ENCODE measurements at places on chromosomes 7 and 10.

GRCh38 chr10:43940898-43941837 lies 292.5 kb upstream of the ZNF32 start:
- DNase-seq, result no peak

DNA sequence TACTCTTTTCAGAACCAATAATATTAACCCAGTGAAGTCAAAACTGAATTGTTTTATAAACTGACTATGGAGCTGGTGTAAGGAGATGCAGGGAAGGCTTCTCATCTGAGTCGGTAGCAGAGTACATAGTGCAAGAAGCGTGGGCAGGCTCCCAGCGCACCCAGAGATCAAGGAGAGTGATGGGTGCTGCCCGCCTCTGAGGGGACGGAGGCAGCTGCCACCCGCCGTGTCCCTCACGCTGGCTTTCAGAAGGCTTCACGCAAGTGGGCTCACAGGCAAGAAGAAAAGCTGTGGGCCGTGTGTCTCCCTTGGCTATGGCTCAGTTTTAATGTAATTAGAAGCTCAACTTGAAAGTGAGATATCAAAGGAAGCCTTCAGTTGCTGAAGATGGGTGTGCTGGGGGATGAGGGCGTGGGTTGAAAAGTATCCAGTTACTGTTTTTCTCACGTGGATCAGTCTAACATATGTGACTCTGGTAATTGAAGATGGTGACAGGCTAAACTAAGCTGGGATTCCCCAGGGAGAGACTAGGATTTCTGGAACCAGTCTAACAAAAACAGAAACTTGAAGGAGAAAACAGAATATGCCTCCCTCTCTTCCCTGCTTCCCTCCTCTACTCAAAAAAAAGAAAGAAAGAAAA lies 159.9 kb downstream of the MGMT start:
- DNase-seq, result no peak

- DNase-seq, result no peak
Measured at GRCh38 chr10:17649836-17650235, 5.9 kb downstream of the STAM start.

- no peak for DNase-seq
Measured at GRCh38 chr7:130958846-130959245, 224.8 kb upstream of the KLF14 start.

DNA sequence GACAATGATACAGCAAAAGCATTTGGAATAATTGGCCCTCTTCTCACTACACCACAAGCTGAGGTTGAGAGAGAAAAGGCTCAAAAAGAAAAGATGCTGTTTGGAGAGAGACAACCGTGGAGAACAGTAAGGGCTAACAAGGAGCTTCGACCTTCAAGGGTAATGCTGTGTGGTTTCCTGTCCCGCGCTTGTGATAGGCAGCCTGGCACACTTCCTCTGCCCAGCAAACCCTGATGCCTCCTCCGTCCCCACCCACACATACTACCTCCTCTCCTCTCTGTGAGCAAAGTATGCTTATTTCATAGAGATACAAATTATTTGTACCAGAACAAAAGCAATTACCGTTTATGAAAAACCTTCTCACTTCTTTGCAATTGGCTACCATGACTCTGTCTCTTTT lies 755.4 kb downstream of the KCNMA1 start:
- no peak for DNase-seq

DNA sequence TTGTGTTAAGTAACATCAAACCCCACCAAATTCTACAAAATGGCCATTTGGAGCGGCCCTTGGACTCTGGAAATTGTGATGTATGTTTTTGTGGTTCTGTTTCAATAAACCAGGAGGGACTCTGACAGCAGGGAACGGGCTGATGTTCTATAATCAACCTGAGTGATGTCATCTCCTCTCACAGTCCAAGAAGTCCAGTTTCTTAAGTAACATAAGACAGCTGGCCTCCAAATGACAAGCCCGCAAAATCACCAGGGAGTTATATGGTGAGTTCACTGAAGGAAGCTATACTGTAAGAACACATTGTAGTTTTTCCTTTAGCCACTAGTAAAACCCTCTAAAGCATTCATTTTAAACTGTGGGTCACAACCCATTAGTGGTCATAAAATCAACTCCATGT lies 34.0 kb downstream of the GOT1 start:
- no peak for DNase-seq

DNA sequence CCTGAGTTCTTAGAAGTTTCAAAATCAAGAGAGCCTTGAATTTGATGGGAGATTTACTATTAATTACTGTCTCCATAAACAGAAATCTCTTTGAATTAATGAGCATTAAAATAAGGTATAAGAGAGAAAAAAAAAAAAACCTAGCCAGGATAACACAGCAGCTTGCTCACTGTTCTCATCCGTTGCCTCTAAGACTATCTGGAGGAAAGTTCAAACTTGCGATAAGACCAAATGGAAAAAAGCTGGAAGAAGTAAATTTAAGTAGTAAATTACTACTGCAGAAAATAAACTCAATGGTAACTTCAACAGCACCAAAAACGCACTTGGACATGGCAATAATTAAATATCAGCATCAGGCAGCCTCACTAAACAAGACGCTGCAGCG lies 36.7 kb downstream of the GNA12 start:
- no peak for DNase-seq

DNA sequence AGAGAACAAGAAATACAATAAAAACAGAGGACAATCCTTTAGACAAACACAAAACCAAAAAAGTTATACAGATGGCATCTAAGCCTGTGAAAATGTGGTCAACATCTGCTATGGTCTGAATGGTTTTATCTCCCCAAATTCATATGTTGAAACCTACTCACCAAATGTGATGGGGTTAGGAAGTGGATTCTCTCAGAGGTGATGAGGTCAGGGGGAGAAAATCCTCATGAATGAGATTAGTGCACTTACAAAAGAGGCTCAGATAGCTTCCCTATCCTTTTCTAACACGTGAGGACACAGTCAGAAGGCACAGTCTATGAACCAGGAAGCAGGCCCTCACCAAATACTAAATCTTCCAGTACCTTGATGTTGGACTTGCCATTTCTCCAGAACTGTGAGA lies 147.8 kb upstream of the GPR22 start:
- no peak for DNase-seq

GRCh38 chr10:20620981-20621380 lies 276.1 kb downstream of the NEBL start:
- no peak for DNase-seq

- no peak for DNase-seq
Measured at GRCh38 chr7:33706771-33707200, 198.6 kb upstream of the BMPER start.

GRCh38 chr10:69446650-69447151 lies 4.6 kb upstream of the TSPAN15 start:
- DNase-seq, result no peak

- no peak for DNase-seq
Measured at GRCh38 chr7:36879021-36879420, 154.7 kb upstream of the AOAH start.

DNA sequence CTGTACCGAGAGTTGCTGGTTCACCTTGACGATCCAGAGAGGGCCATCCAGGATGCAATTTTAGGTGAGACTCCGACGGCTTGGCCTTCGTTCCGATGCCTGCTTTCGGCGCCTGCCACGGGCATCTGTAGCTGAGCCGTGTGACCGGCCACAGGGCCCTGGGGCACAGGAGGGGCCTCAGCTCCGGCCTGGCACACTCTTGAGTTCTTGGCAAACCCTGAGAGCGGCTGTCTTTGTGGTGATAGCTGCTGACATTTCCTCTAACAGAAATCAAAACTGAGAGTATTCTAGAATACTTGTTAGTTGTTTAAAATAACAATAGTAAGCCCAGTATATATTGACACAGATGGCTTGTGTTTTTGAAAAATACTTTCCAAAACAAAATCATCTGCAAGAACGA lies 52.2 kb upstream of the SUN1 start:
- no peak for DNase-seq

DNA sequence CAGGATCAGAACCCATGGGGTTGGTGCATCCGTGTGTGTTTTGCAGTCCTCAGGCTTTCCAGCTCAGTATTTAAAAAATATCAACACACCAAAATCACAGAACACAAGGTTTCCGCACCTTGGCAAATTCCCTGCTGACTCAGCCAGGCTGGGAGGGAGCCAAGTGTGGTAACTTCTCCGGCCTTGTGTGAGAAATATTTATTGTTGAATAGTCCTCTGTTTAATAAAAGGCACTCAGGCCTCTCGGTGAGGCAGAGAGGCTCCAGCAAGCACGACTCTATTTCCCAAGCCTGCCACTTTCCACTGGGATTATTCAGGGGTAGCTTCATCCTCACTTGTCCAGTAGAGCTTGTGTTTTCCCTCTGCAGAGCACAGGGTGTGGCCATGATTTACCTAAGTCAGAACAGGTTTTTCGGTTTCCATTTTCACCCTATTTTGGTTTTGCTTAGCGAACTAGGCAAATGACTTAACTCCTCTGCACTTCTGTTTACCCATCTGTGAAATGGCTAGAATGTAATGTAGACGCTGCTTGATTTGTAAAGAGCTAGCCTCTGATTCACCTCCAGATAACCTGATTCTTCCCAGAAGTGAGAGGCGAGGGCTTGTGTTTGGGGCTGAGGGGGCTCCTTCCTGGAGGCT lies 13.0 kb upstream of the CHST15 start:
- no peak for DNase-seq

Measured in HuH-7 (cell line).